Aorta (tissue), 5 donors: ENCODE measurements at places on chromosomes 13 and 19. TPM values are rescaled to one million over a fixed set of nuclear protein-coding genes. Genes with fewer than 3 reads are reported as not detected.

ZNF837 gene
- 0.65 TPM for total RNA-seq

SIGLEC9 gene
- 11.5 TPM for total RNA-seq

IQCN gene
- total RNA-seq: 12.2 TPM

CEACAM21 gene
- 1.6 TPM for total RNA-seq

- no peaks in the 10 kb centered on the region for H3K27me3 ChIP-seq
- H3K27ac ChIP-seq: no peak overlapping the region
- no peak overlapping the region for H3K4me3 ChIP-seq
- DNase-seq: no peak
Observed at GRCh38 chr13:79637133-79637763, 156.3 kb downstream of the NDFIP2 start.

GRCh38 chr13:23550163-23550562 lies 20.0 kb upstream of the TNFRSF19 start:
- DNase-seq: no peak
- no peaks in the 10 kb centered on the region for H3K27me3 ChIP-seq
- no peaks in the 10 kb centered on the region for H3K36me3 ChIP-seq
- no peaks in the 10 kb centered on the region for H3K4me1 ChIP-seq

DNA sequence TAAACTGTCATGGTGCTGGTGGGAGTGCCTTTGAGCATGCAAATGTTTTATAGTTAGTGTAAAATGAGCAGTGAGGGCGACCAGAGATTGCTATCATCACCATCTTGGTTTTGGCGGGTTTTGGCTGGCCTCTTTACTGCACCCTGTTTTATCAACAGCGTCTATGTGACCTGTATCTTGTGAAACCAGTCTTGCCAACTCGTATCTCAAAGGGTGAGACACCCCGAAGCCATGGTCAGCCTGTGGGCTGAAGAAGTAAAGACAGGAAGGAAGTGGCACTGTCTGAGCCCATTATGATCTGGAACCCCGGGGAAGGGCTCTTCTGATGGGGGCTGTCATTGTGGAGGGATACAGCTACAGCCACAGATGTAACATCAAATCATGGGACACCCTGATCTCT lies 81.5 kb upstream of the FAM216B start:
- no peak for DNase-seq
- no peaks in the 10 kb centered on the region for H3K27me3 ChIP-seq
- no peaks in the 10 kb centered on the region for H3K4me1 ChIP-seq
- H3K36me3 ChIP-seq: no peaks in the 10 kb centered on the region
- H3K27ac ChIP-seq: no peak overlapping the region

DNA sequence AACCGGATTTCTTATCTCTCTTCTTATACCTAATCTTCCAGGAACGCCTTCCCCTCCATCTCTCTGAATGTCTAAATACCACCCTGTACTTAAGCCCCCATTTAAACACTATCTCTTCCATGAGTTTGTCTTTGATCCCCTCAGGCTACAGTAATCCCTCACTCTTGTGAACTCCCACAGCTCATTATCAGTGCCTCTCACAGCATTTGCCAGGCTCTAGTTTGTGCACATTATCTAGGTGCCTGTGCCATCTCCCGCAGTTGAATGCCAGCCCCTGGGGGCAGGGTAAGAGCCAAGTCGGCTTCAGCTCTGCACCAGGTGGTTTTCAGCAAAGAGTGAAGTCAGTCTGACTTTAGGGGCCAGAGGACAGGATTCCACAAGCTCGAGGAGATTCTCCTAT lies 71.4 kb downstream of the FREM2 start:
- no peaks in the 10 kb centered on the region for H3K27me3 ChIP-seq
- DNase-seq: no peak
- no peak overlapping the region for H3K4me3 ChIP-seq
- H3K27ac ChIP-seq: no peak overlapping the region

GRCh38 chr13:43666403-43666802 lies 120.4 kb downstream of the ENOX1 start:
- no peak for DNase-seq
- no peaks in the 10 kb centered on the region for H3K36me3 ChIP-seq
